ENCODE measurements at places on chromosomes 16 and 17.
A peak's percentile ranks its signal among the peaks of the same experiment; 100 is the strongest.

GRCh38 chr17:74935048-74935447, 650 bp upstream of the OTOP3 start:
- no peak for DNase-seq

DNA sequence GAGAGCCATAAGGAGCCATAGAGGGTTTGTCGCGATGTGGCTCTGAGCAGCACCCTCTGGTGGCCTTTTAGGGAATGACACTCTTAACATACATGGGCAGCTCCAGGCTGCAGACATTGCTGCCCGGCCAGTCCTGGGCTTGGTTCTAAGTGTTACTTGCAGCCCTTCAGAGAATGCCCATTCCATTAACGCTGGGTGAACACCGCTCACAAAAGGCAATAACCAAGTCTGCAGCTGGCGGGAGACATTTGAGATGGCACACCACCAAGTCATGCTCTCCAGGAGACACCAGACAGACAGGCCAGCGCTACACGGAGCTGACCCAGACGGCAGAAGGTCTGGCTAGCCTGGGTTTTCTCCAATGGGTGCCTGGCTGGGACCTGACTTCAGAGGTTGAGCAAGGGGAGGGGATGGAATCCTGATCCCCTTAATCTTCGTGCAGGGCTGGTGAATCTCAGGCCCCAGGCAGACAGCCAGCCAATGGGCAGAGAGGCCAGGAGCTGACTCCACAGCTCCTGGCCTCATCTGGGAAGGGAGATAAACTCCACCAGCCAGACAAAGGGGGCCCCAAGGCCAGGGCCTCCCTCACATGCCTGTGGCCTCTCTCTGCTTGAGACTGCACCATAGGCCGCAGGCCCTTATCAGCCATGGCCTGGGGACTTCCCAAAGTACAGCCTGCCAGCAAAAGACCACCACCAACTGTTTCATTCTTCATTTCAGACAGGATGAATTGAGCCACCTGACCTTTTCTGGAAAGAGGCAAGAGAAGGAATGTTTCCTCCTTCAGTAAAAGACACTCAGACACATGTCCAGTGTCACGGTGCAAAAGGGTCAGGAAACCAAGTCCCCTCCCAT, 58.8 kb downstream of the ZDHHC7 start:
- DNase-seq = peak; percentile 73

GRCh38 chr16:3949287-3949686, 68.8 kb upstream of the CREBBP start:
- DNase-seq = no peak

GRCh38 chr17:31226373-31226772, 70.7 kb downstream of the OMG start:
- no peak for DNase-seq

DNA sequence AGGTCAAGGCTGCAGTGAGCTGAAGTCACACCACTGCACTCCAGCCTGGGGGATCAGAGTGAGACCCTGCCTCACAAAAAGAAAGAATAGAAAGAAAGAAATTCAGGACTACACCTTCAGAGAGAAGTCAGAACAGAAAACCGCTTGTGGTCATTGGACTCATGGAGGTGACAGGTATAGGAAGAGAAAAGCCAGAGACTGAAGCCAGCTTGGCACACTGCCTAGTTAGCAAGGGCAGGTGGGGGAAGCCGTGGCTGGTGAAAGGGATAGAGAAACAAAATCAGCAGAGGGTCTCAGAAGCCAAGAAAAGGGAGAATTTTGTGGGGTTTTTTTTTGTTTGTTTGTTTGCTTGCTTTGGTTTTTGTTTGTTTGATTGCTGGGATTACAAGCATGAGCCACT, 32.9 kb upstream of the SKAP1 start:
- DNase-seq = no peak

GRCh38 chr16:88844419-88845036, 12.2 kb downstream of the GALNS start:
- no peak for DNase-seq

GRCh38 chr16:81220349-81220748, 18.1 kb upstream of the BCO1 start:
- DNase-seq = no peak

DNA sequence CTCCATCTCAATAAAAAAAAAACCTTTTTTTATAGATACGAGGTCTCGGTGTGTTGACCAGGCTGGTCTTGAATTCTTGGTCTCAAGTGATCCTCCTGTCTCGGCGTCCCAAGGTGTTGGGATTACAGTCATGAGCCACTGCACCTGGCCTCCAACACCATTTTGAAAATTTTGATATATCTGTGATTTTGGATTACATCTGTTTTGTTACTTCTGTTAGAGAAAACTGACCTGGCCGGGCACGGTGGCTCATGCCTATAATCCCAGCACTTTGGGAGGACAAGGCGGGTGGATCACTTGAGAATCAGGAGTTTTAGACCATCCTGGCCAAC, 18.6 kb downstream of the RMI2 start:
- DNase-seq = no peak

DNA sequence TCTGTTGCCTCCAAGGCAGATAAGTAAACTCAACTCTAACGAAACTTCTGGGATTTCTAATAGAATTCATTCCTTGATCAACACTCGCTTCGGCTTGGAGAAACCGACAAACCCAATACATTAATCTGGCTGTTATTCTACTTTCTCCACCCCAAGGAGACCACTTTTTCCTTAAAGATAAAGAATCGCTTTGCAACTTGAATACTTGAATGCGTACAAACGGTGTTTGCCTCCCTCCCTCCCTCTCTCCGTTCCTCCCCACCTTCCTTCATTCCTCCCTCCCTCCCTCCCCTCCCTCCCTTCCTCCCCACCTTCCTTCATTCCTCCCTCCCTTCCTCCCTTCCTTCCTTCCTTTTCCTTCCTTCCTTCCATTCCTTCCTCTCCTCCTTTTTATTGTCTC, 432.6 kb downstream of the HAPSTR1 start:
- DNase-seq = no peak

DNA sequence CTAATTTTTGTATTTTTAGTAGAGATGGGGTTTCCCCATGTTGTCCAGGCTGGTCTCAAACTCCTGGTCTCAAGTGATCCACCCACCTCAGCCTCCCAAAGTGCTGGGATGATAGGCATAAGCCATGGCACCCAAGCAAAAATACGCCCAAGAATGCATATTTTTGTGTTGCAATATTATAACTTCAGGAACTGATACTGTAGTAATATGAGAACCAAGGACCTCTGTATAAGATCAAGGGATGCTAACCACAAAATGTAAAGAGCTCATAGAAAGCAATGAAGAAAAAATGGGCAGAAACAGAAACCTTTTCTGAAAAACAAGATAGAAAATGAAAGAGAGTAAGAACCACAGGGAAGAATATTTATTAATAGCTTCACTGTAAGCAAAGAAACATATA, 183.6 kb upstream of the RPL38 start:
- DNase-seq = no peak

- no peak for DNase-seq
Measured at GRCh38 chr16:14071576-14072271, 605 bp downstream of the MRTFB start.

DNA sequence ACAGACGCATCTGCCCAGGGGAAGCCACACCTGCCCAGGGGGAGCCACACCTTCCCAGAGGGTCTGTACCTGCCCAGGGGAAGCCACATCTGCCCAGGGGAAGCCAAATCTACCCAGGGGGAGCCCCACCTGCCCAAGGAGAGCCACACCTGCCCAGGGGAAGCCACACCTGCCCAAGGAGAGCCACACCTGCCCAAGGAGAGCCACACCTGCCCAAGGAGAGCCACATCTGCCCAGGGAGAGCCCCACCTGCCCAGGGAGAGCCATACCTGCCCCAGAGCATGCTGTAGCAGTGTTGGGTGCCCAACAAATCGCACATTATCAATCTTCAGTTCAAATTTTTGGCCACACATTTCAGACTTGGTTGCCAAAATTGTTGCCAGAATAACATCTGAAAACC, 19.6 kb downstream of the NPRL3 start:
- no peak for DNase-seq

GRCh38 chr17:56119936-56120335, 33.3 kb upstream of the ANKFN1 start:
- DNase-seq = no peak

DNA sequence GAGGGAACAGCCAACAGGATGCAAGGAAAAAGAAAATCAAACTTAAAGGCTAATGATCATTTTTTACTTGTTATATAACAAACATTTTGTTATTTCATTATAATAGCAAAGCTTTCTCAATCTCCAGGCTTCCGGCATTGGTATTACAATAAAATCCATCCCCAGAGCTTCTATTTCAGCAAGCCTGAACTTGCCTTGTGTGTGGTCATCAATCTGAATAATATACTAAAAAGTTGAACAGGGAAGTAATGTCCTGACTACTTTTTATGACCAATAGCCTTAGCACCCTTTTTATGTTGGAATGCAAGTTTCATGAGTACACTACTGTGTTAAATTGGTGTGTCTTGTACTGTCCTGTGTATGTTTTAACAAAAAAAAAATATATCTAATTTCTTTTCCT, 27.1 kb upstream of the VWA3A start:
- DNase-seq = no peak

GRCh38 chr17:77756028-77756427, 202.5 kb upstream of the TNRC6C start:
- DNase-seq = no peak

DNA sequence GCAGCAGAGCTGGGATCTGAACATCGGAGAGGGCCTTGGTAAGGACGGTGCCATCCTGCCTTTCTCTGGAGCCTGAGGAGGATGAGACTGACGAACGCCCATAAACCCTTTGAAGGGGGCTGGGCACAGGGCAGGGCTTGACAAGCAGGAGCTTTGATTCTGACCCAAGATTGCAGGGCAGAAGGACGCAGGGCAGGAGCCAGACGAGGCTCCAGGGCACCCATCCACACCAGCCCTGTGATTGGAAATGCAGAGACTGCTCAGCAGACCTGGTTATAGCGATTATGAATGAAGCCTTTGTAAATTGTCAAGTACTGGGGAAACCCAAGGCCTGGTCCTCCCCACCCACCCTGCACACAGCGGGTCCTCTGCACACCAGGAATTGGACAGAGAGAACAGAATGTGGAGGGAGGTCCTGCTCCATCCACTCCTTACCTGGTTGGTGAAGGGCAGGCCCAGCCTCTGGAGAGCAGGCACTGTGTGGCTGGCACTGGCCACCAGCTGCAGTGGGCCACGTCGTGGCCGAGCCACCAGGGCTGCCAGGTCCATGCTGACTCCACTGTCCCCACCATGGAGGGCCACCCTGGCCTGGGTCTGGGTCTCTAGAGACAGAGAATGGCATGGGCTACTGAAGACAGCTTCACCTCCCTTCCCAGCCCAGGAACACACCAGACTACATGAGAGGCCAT, 68.8 kb downstream of the RMI2 start:
- DNase-seq = no peak

- DNase-seq = no peak
Measured at GRCh38 chr16:86570558-86571529, 4.2 kb downstream of the FOXC2 start.

DNA sequence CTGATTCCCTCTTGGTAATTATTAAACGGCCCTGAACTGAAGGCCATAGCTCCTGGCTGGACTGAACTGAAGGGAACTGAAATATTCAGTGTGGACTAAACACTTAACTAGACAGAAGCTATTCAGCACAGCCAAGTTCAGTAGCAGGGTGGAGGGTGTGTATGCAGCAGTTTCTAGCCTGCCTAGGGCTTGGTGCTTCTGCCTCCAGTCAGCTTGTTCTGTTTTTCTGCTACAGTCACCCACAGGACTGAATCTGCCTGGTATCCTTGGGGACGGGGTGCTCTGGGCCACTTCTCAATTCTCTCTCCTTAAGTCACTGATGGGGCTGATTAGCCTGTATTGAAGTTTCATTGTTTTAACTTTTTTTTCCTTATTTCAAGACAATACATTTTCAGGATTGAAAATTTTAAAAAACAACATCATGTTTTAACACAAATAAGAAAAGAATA, 77.1 kb downstream of the WWP2 start:
- DNase-seq = no peak

DNA sequence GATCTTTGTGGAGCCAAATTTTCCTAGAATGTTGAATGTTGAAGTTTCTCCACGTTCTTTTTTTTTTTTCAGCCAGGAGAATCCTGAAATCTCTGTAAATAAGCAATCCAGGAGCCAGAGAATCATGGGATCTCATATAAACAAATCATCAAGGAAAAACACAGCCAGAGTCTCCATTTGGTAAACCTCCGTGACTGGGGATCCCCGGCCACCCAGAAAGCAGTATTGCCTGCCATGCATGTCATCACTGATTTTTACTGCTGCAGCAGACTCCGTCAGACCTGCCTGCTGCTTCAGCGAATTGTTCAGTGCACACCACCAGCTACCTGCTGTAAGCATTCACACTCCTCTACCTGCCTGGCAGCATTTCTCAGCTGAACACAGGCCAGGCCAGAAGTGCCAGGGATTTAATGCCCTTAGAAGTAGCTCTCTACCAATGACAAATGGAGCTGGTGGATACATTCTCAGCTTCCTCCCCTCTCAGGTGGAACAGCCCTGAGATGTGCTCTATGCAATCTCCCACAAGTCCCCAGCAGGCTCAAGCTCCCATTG, 158.6 kb downstream of the CYLD start:
- DNase-seq = no peak

DNA sequence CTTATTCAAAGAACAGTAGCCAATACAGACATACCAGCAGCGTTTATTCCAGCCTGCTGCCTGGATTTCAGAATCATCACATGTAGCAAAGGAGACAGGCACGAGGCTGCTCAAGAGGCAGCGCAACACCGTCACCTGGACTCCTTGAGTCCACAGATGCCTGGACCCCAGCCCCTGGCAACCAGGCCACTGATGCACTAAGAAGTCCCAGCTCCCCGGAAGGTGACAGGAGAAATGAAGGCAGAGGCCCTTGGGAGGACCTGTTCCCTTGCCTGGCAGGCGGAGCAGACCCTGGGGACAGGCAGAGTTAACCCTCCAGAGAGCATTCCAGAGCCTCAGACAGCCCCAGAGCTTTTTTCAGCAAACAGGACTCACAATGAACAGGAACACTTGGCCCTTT, 16.5 kb downstream of the SMIM5 start:
- no peak for DNase-seq

GRCh38 chr16:22373662-22374310, 633 bp downstream of the CDR2 start:
- DNase-seq = no peak

GRCh38 chr16:78462288-78463208, 363.1 kb downstream of the WWOX start:
- no peak for DNase-seq

- DNase-seq = no peak
Measured at GRCh38 chr17:39745335-39746144, 7.8 kb downstream of the GRB7 start.

DNA sequence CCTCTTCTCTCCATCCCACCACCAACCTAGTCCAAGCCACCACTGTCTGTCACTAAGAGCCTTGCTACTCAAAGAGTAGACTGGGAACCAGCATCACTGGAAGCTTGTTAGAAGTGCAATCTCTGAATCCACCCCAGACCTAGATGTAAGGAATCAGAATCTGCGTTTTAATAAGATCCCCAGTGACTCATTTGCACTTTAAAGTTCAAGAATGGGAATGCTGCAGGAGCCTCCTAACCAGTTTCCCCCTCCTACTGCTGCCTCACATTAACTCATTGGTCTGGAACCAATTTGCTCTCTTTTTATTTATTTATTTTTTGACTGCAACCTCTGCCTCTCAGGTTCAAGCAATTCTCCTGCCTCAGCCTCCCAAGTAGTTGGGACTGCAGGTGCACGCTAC, 19.8 kb upstream of the LYRM9 start:
- no peak for DNase-seq

- DNase-seq = no peak
Measured at GRCh38 chr17:55281649-55282378, 17.1 kb downstream of the HLF start.

GRCh38 chr16:55703003-55704001, 47.5 kb downstream of the SLC6A2 start:
- DNase-seq = peak; percentile 63

All from fibroblast of the conjunctiva (primary cell).